Stimulated activated CD4-positive, alpha-beta T cell treated with anti-CD3 and anti-CD28 coated beads, Interleukin-1b, Interleukin-23, amount 100 ng/mL, for 1 hour (primary cell): ENCODE measurements at places on chromosomes 2 and 18.

- DNase-seq, result no peak
Observed at GRCh38 chr2:40251137-40251536, 200.8 kb downstream of the SLC8A1 start.

DNA sequence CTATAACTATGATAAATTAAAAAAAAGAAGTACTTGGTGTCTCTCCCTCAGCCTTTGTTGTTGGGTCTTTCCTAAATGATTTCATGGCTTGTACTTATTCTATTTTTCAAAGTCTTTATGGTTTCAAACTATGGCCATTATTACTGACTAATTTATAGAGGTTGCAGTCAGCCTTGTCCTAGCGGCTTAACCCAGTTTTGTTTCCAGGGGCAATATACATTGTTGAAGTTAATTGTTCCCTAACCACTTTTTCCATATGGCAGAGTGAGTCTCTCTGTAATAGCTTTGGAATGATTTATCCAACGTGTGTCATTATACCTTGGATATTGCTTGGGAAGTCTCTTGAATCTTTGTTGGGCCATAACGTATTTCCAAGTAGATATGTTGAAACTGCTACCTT lies 408.8 kb downstream of the HRH4 start:
- DNase-seq, result no peak

DNA sequence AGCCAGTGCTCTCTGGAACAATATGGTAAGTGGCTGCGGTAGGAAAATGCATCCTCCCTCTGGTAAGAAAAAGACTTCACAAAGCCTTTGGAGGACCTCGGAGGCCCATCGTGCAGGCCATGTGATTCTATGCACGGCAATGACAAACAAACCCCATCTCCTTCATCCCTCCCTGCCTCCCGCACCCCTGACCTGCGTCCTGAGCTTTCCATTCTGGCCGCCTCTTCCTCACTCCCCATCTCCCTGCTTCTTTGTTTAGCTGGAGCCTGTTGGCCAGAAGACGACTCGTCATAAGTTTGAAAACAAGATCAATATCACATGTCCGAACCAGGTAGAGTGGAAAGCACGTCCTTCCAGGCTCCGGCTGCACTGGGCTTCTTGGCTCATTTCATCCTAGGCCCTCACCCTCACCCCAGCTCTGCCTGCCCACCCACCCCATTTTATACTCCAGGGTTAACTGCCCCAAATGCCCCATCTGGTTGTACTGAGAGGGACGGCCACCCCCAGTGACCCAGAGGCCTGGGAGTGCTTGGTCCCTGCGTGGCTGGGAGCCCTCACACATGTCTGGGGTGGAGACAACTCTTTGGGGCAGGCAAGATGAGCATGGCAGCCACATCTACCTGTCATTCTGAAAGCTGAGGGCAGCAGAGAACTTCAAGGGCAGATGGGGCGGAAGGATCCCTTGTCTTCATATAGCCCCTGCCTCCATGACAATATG lies 94.0 kb downstream of the PLB1 start:
- DNase-seq, result no peak

DNA sequence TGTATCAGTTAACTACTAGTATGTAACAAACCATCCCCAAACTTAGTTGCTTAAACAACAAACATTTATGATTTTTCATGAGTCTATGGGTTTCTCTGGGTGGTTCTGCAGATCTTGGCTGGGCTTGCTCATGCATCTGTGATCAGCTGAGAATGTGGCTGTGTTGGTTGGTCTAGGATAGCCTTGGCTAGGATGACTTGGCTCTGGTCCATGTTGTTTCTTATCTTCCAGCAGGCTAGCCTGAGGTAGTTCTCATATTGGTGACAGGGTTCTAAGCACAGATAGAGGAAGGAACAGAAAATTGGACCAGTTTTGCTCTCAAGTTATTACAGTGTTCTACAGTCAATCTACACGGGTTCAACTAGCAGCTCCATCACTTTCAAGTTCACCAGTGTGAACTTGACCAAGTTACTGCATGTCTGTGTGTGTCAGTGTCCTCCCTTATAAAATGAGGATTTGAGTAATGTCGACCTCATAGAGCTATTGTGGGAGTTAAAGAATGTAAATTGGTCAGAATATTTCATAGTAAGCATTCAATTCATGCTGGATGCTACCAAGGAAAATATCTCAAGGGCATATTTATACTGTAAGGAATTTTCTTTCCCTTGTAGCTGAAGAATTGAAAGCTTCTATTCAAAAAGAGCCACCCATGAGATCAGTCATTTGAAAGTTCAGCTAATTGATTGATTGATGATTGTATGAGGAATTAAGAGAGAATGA lies 65.3 kb downstream of the MYO3B start:
- no peak for DNase-seq

GRCh38 chr2:47891369-47892337 lies 14.6 kb downstream of the FBXO11 start:
- no peak for DNase-seq

DNA sequence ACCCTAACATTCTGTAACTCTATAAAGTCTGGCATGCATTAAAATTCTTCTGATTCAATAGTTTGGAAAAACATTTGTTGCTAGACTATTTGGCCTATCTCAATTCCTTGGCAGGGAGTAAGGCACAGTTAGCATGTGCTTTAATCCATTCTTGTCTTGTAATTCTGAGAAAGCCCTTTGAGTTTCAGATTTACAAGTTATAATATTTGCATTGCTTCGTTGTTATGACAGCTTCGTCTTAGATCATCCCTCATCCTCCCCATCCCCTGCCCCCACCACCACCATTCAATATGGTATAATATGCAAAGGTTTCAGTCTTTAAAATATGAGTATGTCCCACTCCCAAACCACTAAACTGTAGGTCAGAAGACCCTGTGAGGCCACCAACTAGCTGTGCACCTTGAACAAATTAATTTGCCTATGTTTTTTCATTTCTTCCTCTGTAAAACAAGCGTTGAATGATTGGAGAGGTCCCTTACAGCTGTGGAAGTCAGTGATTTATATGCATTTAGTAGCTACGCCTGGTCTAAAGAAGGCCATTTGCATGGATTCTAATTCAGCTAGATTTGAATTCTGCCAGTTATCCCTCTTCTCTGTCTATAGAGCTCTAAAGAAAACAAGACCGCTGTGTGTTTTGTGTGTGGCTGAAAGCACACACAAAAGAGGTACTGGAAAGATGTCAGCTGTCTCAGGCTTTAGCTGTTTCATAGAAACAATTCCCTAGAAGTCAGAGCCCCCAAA lies 591 bp downstream of the C2orf80 start:
- DNase-seq, result no peak

DNA sequence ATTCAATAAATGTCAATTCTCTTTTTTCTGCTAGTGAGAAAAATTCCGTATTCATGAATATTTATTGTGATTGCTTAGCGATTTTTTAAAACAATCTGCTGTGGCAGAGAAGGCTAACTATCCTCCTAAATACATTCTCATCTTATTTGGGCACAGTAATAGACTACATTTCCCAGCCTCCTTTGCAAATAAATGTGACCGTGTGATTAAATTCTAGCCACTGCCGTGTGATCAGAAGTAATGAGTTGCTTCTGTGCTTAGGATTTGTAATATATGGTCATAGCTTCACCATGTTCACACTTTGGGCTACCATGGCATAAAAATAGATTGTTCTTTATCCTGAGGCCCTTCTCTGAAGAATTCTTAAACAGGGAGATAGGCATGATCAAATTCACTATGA lies 179.6 kb downstream of the FAM124B start:
- DNase-seq, result no peak

GRCh38 chr2:195651046-195651445 lies 6.0 kb upstream of the SLC39A10 start:
- DNase-seq, result no peak

DNA sequence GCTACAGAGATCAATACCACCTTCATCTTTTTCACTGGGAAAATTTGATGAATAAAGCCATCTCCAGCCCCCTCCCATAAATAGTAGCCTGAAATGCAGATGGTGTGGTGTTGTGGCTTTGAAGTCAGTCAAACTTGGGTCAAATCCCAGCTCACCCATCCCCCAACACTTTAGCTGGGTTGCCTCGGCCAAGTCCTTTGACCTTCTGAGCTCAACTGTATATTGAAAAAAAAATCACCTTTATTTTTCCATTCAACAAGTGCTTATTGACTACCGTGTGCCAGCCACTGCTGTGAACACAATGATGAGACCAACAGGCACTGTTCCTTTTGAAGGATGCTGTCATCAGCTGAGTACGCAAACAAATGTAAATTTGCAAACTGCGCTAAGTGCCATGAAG lies 35.1 kb upstream of the NTSR2 start:
- DNase-seq, result no peak

GRCh38 chr18:62524440-62525200 lies 1.8 kb downstream of the ZCCHC2 start:
- no peak for DNase-seq

GRCh38 chr2:167534443-167534842 lies 646.2 kb downstream of the XIRP2 start:
- no peak for DNase-seq

DNA sequence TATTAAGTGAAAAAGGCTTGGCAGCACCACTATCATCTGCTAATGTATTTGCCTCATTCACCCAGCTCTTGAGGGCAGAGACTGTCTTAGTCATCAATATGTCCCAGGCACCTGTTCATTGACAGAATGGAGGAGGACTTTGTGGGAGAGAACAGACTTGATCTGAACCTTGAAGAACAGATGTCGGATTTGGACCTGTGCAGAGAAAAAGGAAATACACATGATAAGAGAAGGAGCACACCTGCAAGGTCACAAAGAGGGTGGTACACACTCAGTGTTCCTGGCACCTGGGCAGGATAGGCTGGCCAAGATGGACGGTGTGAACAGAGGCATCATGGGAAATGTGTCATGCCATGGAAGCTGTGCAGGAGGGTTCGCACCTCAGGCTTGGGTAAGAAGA lies 7.4 kb upstream of the MGAT4A start:
- DNase-seq, result no peak

GRCh38 chr2:28747714-28748113 lies 3.9 kb upstream of the PPP1CB start:
- DNase-seq, result no peak

GRCh38 chr2:195619590-195619989 lies 37.4 kb upstream of the SLC39A10 start:
- no peak for DNase-seq

GRCh38 chr2:147632198-147632597 lies 212.6 kb upstream of the ACVR2A start:
- no peak for DNase-seq

DNA sequence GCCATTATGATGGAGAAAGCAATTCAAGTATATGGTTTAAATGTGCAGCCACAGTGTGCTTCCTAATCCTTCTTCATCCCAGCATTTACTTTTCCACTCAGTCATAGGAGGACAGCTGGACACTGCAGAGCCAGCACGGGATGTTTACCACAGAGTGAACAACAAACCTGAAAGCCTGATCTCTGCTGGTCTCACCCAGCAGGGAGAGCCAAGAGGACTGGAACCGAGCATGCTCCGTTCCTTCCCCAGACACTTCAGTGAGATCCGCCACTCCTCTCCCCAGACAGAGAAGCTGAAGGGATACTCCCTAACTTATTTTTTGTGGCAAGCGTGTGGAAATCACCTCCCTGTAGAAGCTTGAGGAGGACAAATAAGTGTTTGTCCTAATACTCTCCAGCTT lies 23.2 kb upstream of the GORASP2 start:
- no peak for DNase-seq

- no peak for DNase-seq
Observed at GRCh38 chr2:217757108-217757463, 245.7 kb downstream of the TNS1 start.

GRCh38 chr18:58132595-58133261 lies 88.7 kb downstream of the NEDD4L start:
- DNase-seq, result no peak

- DNase-seq, result no peak
Observed at GRCh38 chr2:226431288-226431948, 368.2 kb downstream of the IRS1 start.

GRCh38 chr2:71469403-71470398 lies 16.3 kb downstream of the DYSF start:
- no peak for DNase-seq

GRCh38 chr2:144404586-144405314 lies 115.2 kb downstream of the ZEB2 start:
- DNase-seq, result no peak

DNA sequence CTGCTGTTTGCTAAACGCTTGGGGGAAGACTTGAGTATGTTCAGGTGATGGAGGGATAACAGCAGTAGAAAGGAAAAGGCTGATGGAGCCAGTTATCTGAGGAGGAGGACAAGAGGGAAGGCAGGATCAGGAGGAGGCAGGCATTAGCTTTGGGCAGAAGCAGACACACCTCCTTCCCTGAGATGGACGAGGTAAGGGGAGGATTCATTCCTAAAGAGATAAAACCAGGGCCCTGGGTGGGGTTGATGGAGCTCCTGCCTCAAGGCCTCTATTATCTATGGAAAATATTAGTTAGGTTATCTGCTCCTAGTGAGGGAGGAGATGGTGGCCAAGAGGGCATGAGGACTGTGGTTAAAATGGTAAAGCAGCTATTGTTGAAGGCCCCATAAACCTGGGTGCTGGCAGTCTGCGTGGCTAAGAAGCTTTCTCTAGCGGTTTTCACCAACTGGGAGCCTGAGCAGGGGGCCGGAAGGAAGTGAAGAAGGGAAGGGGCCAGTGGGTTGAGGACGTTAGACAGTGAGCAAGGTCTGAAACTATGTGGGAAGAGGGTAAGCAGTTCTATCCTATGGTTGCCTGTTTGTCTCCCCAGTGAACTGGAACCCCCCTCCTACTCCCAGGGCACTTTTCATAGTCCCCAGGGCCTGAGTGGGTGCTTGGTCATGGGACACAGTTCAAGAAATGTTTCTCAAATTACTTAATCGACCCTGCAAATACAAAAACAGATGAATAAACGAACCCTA lies 56.6 kb upstream of the HK2 start:
- no peak for DNase-seq

DNA sequence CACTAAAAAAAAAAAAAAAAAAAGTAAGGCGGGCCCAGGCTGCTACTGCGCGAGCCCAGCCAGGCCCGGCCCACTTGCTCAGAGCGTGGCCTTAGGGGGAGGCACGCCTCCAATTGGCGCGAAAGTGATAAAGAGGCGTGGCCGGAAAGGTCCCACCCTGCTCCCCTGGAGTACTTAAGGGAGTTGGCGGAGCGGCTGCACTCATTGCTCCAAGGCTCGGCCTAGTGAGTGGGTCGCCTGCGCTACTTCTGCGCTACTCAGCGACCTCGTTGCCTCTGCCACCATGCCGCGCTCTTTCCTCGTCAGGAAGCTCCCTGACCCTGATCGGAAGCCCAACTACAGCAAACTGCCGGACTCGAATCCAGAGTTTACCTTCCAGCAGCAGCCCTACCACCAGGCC lies 36.9 kb downstream of the UNC80 start:
- no peak for DNase-seq

DNA sequence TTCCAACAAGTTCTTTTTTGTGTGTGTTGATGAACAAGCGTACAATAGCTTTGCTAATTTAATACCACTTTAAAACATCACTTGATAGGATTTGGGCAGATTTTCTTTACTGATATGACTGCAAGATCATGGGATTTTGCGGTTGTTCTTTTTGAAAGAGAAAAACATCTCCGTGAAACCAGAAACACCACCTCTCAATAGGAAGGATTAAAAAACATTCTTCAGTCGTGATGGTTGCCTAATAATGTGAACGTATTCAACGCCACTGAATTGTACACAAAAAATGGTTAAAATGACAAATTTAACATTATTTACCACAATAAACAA lies 19.3 kb downstream of the RBMS1 start:
- DNase-seq, result no peak
